ENCODE measurements at places on chromosomes 16 and 17.
A peak's percentile ranks its signal among the peaks of the same experiment; 100 is the strongest.

DNA sequence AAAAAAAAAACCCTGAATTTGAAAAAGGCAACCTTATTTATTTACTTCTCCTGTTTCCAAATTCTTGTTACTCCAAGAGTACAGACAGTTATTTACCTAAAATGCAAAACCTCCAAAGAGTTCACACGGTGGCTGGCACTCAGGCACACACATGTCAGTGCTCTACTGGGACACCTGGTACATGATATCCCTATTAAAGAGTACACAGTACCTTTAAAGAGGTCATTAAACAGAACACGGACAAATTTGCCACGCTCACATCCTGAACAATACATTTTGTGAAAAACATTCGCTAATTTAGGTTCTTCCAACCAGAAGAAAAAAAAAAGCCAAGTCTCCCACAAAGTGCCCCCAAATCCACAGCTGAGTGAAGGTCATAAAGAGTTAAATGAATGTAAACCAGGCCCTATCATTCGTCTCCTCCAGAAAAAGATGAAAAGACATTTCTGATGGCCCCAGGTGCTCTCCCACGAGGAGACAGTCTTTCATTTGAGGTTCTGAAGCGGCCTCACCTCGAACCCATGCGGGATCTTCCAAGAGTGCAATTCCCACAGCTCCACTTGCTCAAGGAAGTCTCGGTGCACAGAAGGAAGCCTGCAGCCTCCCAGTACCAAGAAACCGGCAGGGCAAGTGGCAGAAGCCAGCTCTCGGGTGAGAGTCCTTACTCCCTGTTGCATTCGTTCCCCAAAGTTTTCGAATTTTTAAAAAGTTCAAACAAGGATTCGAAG lies 993 bp downstream of the ERN1 start:
- DNase-seq = no peak

DNA sequence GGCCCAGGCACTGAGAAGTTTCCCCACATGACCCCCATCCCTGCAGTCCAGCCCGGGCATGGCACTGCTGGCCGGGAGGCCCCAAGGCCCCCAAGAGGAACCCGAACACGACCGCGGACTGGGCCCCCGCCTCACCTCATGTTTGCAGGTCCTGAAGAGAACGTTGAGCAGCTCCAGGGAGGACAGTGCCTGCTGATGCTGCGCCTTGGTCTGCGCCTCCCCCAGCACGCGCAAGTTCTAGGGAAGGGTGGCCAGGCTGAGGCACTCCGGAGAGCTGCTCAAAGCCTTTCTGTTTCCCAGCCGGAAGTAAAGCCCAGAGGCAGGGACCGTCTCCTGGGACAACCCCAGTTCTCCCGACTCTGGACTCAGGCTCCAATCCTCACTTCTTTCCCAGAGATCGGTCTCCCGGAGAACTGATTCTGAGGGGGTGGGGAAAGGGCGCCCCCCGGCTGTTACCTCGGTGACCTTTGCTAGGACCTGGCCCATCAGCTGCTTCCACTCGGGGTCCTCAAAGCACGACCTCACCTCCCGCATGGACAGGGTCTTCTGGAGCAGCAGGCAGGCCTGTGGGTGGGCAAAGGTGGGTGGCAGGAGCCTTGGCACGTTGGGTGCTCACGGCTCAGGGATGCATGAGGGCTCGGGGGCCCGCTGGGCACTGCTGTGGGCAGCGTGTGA lies 13.7 kb downstream of the MYBBP1A start:
- DNase-seq = no peak

GRCh38 chr16:85610059-85610445 lies 3.1 kb upstream of the GSE1 start:
- peak; percentile 55 for DNase-seq

DNA sequence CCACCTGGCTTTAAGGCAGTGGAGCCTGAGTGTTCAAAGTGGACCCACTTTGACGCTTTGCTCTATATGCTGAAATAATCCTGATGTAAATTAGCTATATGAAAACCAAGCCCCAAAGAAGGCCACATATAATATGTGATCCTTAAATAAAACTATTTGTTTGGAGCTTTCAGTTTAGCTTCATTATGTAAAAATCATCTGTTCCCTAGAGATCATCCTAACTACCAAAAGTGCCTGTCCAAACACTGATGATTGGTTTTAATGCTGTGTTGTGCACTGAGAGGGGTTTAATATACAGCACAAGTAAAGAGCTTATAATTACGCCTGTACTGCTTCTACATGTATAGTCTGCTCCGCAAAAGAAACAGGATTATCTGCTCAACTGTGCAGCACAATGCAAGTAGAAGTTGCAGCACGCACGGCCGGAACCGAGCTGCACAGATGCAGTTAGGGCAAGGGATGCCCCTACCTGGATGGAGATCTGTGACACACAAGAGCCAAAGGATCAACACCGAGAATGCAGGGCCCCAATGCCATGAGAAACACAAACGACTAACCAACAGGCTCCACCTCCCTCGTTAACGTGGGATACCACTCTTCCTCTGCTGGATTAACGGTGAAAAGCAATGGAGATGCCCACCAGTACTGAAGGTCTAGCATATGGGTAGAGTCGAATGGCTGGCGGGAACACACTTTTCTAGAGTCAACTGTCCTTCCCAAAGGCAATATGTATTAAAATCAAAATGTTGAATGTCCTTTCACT lies 20.5 kb downstream of the USP7 start:
- DNase-seq = no peak

DNA sequence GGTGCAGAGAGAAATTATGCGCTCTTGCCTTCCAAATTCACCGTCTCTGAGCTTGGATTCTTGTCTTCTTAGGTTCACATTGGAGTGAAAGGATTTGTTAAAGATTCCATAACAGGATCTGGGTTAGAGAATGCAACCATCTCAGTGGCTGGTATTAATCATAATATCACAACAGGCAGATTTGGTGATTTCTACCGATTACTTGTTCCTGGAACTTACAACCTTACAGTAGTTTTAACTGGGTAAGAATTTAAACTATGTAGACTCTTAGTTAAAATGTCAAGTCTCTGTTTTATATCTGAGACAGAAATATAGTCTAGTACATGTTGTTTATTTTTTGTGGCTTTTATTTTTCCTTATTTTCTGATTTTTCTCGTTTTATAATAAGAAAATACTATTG lies 42.9 kb downstream of the CPD start:
- no peak for DNase-seq

Measured in ELF-1 (cell line).